RCC 7860 (cell line): ENCODE measurements at places on chromosomes 13 and 19.
A peak's percentile ranks its signal among the peaks of the same experiment; 100 is the strongest.

GRCh38 chr19:11295665-11296245 is at the start of gene TSPAN16:
TSPAN16 (plus strand) TSS chr19:11296160; CDS start chr19:11296298, 138 bp downstream.
- DNase-seq = no peak

DNA sequence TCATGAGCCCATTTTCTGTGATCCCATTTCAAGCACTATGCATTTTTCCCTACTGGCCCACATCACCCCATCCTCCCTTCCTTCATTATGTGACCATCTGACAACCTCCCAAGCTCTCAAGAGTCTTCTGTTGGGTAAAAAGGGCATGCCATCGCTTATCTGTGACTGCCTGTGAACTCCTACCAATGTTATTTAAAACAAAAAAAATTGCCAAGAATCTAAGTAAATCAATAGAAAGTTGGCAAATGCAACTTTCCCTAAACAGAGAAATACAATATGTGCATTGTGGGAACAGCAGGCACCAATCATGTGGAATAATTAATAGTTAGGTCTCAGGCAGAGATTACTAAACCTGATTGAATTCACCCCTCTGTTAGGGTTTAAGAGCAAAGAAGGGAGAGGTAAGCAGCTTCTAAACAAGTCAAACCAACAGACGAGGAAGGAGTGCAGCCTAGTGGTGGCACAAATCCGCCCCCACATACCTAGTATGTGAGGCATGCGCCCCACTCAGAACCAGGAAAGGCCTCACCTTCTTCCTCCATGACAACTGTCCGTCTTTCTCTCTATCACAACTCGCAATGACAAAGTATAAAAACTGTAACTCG is 29.8 kb downstream of the DZIP1 start:
- DNase-seq = no peak

DNA sequence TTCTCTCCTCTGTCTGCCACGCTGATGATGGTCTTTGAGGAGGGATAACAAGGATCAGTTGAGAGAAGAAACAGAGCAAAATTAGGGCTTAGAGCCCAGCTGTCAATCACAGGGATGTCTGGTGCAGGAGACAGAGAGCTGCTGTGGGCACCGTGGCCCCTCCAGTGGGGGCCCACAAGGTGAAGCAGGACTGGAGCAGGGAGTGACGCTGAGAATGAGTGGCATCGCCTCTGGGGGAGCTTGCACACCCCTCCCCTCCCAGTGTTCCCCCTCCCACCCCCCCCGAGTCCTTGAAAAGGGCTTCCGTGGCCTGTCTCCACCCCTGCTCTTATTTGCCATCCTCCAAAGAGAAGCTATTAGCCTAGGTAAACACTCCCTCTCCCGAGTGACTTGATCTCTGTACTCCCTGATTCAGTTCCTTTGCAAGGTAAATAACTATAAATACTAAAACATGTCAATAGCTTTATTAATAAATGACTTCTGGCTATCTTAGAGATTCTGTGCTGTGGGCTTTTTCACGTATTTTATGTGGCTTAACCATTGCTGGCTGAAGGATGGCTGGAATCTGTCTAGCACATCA is 440.0 kb downstream of the ZNF536 start:
- DNase-seq = no peak

- DNase-seq = no peak
These were observed 291.5 kb upstream of the ZNF507 start for GRCh38 chr19:32053861-32054260.

DNA sequence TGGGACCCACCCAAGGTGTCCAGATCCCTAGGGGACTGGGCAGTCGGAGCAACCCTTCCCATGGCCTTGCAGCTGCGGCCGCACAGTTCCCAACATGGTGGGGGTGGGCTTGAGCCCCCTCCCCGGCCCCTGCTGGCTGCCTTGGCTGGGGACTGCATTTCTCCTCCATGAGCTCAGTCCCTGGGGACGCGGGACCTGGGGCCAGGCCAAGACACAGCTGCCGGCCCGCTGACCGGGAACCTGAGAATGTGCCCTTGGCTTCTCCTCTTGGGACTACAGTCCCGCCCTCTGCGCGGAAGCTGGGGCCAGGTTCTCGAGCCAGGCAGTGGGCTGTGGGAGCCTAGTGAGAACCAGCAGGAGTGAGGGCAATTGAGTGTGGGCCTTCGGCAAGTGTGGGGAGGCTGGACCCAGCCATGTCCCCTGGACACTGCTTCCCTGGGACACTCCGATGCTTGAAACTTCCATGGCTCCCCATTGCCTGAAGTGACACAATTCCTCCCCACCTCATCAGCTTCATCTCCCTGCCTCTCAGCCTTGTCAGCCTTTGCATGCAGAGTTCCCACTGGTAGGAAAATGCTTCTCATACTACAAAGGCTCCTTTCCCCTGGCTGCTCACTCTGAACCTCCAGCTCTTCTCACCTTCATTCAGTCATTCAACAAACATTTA is 13.1 kb upstream of the NOTCH3 start:
- no peak for DNase-seq

- DNase-seq = no peak
These were observed 2.1 kb downstream of the RASA3 start for GRCh38 chr13:114130131-114130836.

- peak; percentile 72 for DNase-seq
These were observed 45.8 kb downstream of the RFX2 start for GRCh38 chr19:6064336-6065073.
